ENCODE measurements at places on chromosomes 16 and 17.

- no peak for DNase-seq
Measured at GRCh38 chr17:67030641-67031040, 13.7 kb upstream of the CACNG1 start.

DNA sequence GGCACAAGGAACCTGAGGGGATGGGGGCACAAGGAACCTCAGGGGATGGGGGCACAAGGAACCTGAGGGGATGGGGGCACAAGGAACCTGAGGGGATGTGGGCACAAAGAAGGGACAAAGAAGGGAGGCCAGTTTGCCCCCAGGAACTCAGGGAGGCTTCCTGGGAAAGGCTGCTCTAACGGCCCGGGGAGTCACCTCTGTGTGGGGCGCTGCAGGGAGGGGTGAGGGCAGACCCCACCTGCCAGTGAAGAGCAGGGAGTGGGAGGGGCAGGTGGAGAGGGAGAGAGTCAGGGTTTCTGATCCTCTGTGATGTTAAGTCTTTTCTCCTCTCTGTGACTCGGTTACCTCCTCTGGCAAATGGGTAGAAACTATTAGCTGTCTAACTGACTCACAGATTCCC, 57.7 kb downstream of the TIMM22 start:
- peak; percentile 61 for DNase-seq

DNA sequence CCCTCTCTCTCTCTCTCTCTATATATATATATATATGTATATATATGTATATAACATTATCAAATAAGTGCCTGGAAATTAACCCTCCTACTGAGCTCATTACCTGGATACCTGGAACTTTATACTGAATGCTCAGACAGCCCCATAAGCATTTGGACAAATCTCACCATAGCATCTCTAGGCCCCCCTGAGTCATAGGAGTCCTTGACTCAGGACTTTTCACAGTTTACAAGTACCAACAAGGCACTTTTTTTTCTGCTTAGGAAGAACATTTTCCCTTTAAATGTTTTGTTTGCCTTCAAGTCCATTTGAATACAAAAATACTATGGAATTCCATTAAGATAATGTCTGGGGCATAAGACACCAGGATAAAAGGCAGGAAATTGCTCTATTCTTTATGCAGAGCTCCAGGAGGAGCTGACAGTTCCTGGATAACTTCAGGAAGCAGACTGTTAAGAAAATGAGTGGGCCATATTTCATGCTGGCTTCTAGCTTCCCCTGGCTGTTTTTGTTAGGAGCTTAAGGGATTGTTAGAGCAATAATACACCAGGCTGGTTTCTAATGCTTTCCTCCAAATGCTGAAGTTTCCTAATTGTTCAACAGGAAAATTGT, 171.7 kb upstream of the ASIC2 start:
- no peak for DNase-seq

DNA sequence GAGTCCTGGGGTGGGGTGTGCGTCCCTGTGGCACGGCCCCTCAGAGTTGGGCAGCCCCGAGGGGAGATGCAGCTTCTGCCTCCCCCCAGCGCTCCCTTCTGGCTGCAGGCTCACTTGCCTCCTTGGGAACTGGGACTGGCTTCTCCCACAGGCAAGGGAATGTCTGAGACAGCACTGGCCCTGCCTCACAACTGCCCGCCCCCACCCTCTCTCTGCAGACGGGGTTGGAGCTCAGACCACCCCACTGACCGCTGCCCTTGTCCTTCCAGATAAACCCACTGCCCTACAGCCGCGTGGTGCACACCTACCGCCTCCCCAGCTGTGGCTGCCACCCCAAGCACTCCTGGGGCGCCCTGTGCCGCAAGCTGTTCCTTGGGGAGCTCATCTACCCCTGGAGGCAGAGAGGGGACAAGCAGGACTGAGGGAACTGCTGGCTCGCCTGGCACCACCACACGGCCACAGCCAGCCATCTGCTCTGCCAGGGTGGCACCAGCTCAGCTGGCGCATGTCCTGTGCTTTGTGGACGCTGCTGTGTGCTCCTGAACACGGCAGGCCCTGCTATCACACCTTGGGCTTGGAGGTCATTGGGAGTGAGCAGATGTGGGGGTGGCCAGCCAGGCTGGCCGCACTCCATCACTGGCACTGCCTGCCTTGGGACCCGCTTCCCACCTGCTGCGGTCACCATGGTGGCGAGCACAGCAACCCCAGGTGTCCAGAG, 7.1 kb upstream of the RAB40C start:
- DNase-seq = no peak

Measured in kidney (tissue), 22 donors.